MCF 10A (cell line): ENCODE measurements at places on chromosomes 5 and 9.
A peak's percentile ranks its signal among the peaks of the same experiment; 100 is the strongest.

DNA sequence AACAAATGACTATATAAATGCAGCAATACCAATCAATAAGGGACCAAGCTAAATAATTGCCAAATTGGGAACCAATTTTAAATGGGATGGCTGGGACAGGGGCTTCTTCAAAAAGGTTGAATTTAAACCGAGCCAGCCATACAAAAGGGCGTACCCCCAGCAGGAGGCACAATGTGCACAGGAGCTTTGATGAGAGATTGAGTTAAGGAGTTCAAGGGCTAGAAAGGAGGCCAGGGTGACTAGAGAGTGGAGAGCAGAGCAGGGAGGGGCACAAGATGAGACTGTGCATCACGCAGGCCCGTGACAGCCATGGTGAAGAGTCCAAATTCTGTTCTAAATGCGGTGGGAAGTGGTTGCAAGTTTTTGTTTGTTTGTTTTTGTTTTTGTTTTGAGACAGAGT is 23.3 kb upstream of the PDCD1LG2 start:
- no peak for DNase-seq

- no peak for DNase-seq
Measured at GRCh38 chr5:77644371-77645157, 6.1 kb upstream of the OTP start.

DNA sequence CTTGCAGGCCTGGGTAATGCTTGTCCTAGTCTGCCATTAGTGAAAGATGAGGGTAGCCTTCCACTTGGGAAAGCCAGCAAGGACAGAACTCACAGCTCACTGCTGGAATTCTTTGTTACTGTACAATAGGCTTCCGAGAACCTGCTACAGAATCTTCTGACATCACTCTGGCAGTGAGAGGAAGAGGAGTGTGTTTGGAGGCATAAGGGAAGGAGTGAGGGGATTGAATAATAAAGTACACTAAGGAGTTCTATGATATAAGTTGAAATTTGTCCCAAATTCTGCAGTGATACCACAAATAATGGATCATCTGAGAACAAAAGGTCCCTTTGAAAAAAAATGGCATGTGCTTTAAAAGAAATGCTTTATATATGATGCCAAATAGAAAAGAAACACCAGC is at the start of gene SPATA9:
Gene SPATA9, minus strand, starts transcription at position 101 of the 400 bp plus-strand sequence. CDS start 137 bp downstream, outside the sequence.
- DNase-seq, result no peak

DNA sequence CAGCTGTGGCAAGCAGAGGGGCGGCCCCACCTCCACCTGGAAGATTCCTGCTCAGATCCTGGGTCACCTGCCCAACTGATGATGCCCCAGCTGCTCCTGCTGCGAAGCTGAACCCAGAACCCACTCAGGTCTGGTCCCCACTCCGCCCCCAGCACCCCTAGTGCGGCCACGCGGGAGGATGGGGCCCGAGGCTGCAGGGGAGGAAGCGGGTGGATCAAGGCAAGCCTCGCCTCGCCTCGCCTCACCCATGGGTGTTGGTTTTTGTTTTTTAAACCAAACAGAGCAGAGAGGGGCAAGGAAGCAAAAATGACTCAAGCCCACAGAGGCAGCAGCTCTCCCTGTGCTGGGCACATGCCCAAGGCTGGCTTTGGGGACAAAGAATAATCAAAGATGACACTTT is 23.2 kb downstream of the ABO start:
- DNase-seq, result no peak

DNA sequence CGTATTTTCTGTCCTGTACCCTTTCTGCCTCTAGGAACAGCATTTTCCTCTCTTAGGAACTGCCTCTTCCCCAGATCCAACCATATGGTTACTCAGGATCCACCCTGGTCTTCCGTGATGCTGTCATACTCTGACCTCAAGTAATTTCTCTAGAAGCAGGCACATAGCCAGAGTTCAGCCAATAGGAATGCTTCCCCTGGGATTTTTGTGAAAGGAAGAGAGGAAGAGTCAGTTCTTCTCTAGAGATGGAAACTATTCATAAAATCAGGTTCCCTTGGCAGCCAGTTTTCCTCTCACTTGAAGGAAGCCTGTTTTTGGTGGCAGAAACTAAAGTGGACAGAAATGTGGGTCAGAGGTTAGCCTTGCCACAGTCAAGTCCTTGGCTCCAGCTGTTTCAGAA is 400.1 kb upstream of the PCSK5 start:
- no peak for DNase-seq

- no peak for DNase-seq
Measured at GRCh38 chr5:145960848-145961600, 24.6 kb downstream of the SH3RF2 start.

- DNase-seq, result no peak
Measured at GRCh38 chr5:135826221-135826525, 8.3 kb upstream of the SLC25A48 start.

- DNase-seq, result peak; percentile 22
Measured at GRCh38 chr5:150734579-150735384, 24.0 kb downstream of the DCTN4 start.

DNA sequence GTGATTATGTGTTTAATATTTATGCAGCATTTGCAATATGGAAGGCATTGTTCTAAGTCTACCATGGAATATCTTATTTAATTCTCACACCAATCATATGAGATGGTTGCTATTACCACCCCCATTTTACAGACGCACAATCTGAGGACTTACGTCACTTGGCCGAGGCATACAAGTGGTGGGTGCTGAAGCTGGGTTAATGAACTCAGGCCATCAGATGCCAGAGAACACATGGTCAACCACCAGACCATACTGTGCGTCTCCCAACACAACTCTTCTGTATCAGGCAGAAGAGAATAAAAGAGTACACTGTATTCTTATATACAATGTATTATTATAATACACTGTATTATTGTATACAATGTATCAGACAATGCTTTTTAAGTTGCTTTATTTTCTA is 59.5 kb downstream of the ZNF366 start:
- no peak for DNase-seq

GRCh38 chr9:108282872-108283271 is 572.9 kb downstream of the ACTL7B start:
- DNase-seq, result peak; percentile 22

DNA sequence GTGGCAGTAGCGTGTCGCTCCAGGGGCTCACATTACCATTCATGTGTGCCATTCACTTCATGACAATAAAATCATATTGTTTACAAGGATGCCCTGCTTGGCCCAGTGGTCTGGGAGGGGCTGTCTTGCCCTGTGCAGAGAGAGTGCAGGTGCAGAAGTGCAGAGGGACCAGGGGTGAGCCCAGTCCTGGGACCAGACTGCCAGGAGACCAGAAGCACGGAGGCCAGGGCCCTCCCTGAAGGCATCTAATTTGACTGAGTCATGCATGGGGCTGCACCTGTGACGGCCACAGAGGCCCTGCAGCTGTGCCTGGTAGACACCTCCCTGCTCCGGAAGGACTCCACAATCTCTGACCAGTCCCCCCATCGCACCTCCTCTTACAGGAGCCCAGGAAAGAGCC is 164.4 kb upstream of the FOXD4L5 start:
- no peak for DNase-seq
